Activated T-cell treated with anti-CD3 and anti-CD28 coated beads, Interleukin-2, amount 50 U/mL, for 72 hours (primary cell): ENCODE measurements at places on chromosomes 2 and 18. TPM values are rescaled to one million over a fixed set of nuclear protein-coding genes. Genes with fewer than 3 reads are reported as not detected.

GRCh38 chr2:201345625-201346213 is 11.4 kb downstream of the FLACC1 start:
- H3K4me1 ChIP-seq, result no peaks in the 10 kb centered on the region
- H3K36me3 ChIP-seq, result peaks cover 6% of the 10 kb centered on the region
- H3K4me3 ChIP-seq, result no peak overlapping the region
- H3K27me3 ChIP-seq, result no peaks in the 10 kb centered on the region
- H3K27ac ChIP-seq, result no peak overlapping the region

DNA sequence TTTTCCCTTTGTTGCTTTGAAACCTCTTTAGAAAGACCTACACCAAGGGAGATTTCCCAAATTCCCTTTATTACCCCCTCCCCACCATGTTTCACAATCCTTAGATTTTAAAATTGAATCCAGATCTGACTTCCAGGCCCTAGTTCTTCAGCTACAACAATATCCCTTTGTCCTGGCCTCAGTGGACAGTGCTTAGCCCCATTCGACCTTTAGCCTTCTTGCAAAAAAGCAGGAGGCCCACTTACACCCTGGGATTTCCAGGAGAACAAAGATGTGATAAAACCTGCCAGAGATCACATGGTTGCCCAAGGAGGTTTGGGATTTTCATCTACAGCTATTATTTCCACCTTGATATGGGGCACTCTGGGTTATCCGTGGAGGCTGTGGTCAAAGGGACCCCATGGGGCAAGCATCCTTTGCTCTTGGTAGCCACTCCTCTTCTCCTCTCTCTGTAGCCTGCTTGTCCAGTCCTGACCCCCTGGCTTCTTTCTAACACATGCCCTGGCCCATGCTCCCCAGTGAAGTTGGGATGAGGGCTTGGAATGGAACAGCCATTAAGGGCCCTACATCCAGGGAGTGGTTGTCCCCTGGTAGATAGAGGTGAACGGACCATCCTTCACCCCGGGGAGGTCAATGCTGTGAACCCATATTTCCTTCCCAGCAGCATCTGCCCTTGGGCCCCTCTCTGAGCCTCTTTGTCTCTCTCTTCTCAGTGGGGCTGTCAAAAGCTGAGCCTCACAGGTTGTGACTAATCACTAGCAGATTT is 267.4 kb downstream of the DYSF start:
- no peaks in the 10 kb centered on the region for H3K36me3 ChIP-seq
- DNase-seq, result no peak
- no peaks in the 10 kb centered on the region for H3K4me1 ChIP-seq
- H3K27me3 ChIP-seq, result no peaks in the 10 kb centered on the region
- no peak overlapping the region for H3K27ac ChIP-seq

- no peak for DNase-seq
- peak overlapping the region; percentile 54 for H3K27ac ChIP-seq
- no peaks in the 10 kb centered on the region for H3K36me3 ChIP-seq
- peaks cover 5% of the 10 kb centered on the region for H3K27me3 ChIP-seq
- H3K4me1 ChIP-seq, result peaks cover 38% of the 10 kb centered on the region
Measured at GRCh38 chr18:49461602-49461977, 1.1 kb upstream of the DYM start.

DNA sequence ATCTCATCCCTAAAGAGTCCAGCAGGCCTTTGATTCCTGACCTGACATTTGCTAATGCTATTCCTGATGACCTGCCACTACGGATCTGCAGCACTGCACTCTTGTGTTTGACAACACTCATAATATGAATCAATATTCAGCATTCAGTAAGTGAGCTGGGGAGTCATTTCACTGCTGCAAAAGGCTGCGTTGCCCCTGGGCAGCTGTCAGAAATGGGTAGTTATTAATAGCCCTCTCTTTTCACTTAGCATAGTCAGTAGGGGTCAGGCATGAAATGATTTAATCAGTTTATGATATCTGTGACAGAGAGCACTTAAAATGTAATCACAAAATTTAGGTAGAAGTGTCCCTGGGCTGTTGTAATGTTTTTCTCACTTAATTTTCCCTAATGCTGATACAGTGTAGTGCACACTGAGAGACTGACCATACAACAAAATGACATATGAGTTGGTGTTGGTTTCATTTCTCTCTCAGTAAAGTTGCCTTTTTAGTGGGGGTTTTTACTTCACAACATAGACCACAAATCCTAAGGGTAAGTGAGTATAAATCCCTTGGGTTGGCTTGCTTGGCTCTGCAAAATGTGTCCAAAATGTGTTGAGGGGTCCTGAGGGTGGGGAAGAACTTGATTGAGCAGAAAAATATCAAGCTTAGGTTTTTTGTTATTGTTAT is 184.8 kb downstream of the CAMKMT start:
- H3K4me3 ChIP-seq, result no peak overlapping the region
- H3K27me3 ChIP-seq, result no peaks in the 10 kb centered on the region
- no peak overlapping the region for H3K27ac ChIP-seq
- H3K36me3 ChIP-seq, result no peaks in the 10 kb centered on the region
- no peak for DNase-seq

- H3K4me3 ChIP-seq, result no peak overlapping the region
- DNase-seq, result no peak
- H3K27me3 ChIP-seq, result no peaks in the 10 kb centered on the region
Measured at GRCh38 chr2:112198780-112199179, 56.1 kb downstream of the ZC3H8 start.

DNA sequence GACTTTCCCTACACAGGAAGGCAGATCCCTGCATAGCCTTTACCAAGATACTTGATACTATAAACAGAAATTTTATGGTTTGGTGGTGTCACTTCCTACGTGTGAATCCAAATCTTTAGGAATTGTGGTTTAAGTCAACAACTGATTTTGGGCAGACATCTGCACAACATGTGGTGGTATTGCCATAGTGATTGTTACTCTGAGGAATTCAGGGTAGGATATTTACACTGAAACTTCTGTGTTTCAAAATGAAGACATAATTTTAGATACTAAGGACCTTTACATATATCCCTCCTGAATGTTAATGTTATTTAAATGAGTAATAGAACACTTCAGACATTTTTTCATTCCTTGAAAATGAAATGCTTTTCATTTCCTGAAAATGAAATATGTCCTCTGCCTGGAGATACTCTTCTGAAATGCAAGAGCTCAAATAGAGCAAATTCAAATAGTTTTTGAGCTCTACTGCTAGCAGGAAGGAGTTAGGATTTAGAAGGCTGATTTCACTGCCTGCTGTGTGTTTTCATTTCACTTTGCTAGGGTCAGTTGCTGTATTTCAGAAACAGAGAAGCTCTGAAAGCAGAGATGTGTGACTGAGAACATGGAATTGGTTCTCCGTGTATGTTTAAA is 77.2 kb downstream of the MDH1 start:
- no peak for DNase-seq
- H3K27me3 ChIP-seq, result peaks cover 21% of the 10 kb centered on the region
- no peaks in the 10 kb centered on the region for H3K36me3 ChIP-seq
- H3K27ac ChIP-seq, result no peak overlapping the region

DNA sequence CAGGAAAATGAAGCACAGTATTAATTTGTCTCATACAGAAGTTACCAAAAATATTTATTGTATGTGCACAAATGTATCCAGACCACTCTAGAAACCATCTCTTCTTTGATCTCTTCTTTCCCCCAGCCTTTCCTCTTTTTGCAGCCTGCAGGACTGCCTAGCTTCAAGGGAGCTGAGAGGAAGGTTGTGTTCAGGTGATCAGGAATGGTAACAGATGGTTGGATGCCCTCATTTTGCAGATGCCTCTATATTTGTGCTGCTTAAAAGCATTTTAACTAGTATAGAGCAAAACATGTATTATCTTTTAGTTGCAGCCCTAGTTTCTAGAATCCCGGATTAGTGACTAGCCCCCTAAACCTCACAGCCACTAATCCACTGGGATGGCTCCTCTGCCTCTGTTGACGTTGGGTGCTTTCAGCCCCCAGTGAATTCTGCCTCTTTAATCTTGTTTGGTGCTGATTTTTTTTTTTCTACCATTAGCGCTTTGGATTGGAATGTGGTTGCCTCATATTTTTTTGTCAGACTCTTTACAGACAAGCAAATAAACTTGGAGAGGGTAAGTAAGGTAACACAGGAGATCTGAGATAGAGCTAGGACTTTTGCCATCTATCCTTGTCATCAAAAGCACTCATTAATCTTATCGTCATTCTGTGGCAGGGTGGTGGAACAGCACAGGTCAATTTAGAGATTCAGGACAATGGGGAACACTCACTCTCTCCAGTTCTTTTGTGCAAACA is 103.8 kb upstream of the NDUFV2 start:
- H3K4me3 ChIP-seq, result no peak overlapping the region
- H3K36me3 ChIP-seq, result peaks cover 6% of the 10 kb centered on the region
- no peak for DNase-seq

GRCh38 chr2:190748966-190749365 is 100.1 kb downstream of the NAB1 start:
- H3K27me3 ChIP-seq, result no peaks in the 10 kb centered on the region
- H3K4me1 ChIP-seq, result peaks cover 18% of the 10 kb centered on the region
- no peak overlapping the region for H3K27ac ChIP-seq
- no peak overlapping the region for H3K4me3 ChIP-seq

GRCh38 chr2:59594671-59595222 is 958.7 kb downstream of the BCL11A start:
- no peak overlapping the region for H3K4me3 ChIP-seq
- H3K4me1 ChIP-seq, result no peaks in the 10 kb centered on the region
- no peak for DNase-seq
- no peaks in the 10 kb centered on the region for H3K27me3 ChIP-seq
- no peaks in the 10 kb centered on the region for H3K36me3 ChIP-seq

- no peak overlapping the region for H3K27ac ChIP-seq
- peaks cover 71% of the 10 kb centered on the region for H3K4me1 ChIP-seq
- peak overlapping the region; percentile 85 for H3K4me3 ChIP-seq
- H3K36me3 ChIP-seq, result no peaks in the 10 kb centered on the region
Measured at GRCh38 chr2:30148850-30149249, 2.0 kb downstream of the YPEL5 start.

- DNase-seq, result peak; percentile 42
- H3K4me3 ChIP-seq, result no peak overlapping the region
- H3K36me3 ChIP-seq, result peaks cover 1% of the 10 kb centered on the region
- H3K27ac ChIP-seq, result no peak overlapping the region
Measured at GRCh38 chr2:188235364-188235763, 56.3 kb upstream of the GULP1 start.

DNA sequence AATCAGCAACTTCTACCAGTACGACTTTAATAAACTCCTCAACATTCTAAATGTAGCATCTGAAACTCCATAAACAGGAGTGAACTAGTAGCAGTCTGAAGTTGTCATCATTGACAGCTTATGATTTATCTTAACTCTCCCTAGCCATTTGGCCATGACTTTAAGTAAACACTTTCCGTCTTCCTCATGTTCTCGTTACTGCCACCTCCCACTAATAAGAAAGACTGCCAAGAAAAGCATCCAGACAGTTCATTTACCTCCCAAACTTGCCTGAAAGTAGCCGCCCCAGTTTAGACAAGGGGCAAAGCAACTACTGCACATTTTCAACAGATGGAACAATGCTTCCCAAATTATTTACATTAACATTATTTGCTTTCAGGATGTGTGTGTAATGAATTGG is 287.5 kb downstream of the OSR1 start:
- no peak overlapping the region for H3K27ac ChIP-seq
- no peaks in the 10 kb centered on the region for H3K36me3 ChIP-seq
- DNase-seq, result no peak

GRCh38 chr2:102080451-102081242 is 61.9 kb upstream of the IL1R1 start:
- H3K27me3 ChIP-seq, result no peaks in the 10 kb centered on the region
- H3K4me1 ChIP-seq, result peaks cover 61% of the 10 kb centered on the region
- peaks cover 13% of the 10 kb centered on the region for H3K36me3 ChIP-seq
- peak overlapping the region; percentile 95 for H3K27ac ChIP-seq

- H3K27ac ChIP-seq, result no peak overlapping the region
- H3K4me1 ChIP-seq, result peaks cover 6% of the 10 kb centered on the region
- H3K4me3 ChIP-seq, result peak overlapping the region; percentile 80
- H3K27me3 ChIP-seq, result peaks cover 62% of the 10 kb centered on the region
- DNase-seq, result no peak
Measured at GRCh38 chr2:218009765-218010139, 7.0 kb upstream of the TNS1 start.

DNA sequence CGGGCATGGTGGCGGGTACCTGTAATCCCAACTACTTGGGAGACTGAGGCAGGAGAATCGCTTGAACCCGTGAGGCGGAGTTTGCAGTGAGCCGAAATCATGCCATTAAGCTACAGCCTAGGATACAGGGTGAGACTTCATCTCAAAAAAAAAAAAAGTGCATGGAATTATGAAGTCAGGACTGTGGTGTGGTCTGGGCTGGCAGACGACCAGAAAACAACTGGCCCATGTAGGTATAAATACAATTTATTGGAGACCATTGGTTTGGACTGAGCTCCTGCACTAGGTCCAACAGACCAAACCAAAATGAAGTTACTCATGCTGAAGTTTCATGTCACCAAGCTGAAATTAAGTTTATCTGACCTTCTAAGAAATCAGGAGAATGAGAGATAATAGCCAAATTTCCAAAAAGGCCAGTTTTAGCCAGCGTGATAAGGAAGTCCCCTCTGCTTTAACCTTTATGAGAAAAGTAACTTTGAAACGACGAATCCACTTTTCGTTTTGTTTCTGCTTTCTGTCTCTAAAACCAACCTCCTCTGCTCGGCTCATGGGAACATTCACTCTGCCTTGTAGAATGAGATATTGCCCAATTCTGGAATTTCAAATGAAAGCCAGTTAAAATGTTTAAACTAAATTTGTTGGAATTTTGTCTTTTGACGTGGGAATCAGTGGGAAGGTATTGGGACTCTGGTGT is 17.7 kb upstream of the RAB10 start:
- peaks cover 7% of the 10 kb centered on the region for H3K4me1 ChIP-seq
- no peak for DNase-seq
- no peak overlapping the region for H3K27ac ChIP-seq
- H3K4me3 ChIP-seq, result no peak overlapping the region

DNA sequence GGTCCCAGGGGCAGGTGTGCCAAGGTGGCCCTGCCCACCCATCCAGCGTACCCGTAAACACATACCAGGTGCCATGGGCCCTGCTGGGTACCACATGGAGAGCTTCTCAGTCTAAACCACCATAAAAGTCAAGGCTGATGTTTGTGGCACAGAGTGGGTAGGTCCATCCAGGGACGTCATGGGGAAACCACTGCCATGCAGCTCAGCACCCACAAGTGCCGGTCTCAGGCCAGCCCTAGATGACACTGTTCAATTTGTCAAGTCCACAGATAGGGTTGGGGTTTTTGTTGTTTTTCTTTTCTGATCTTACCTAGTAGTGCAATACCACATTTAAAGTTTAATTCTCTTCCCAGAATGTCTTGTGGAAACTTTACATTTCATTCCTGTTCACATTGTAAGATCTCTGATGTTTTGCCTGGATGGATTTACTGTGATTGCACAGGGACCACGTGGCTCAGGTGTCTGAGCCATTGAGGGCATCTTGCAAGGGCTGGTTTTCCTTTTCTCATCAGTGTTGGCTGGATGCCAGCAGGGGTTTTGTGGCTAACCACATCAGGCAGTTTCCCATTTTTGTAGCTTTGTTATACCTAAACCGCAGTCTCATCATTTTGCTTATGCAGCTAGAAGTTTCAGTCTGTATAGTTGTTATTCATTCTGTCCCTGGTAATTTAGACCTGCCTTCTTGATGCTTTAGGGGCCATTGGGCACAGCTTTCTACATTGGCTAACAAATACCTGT is 64.7 kb downstream of the STK25 start:
- peaks cover 33% of the 10 kb centered on the region for H3K4me1 ChIP-seq
- H3K27me3 ChIP-seq, result peaks cover 40% of the 10 kb centered on the region
- peak overlapping the region; percentile 32 for H3K4me3 ChIP-seq
- peak; percentile 97 for DNase-seq

GRCh38 chr2:181264001-181264400 is 193.2 kb upstream of the ITGA4 start:
- H3K27ac ChIP-seq, result no peak overlapping the region
- H3K27me3 ChIP-seq, result no peaks in the 10 kb centered on the region
- H3K36me3 ChIP-seq, result peaks cover 1% of the 10 kb centered on the region
- no peak for DNase-seq
- no peak overlapping the region for H3K4me3 ChIP-seq

CD226 gene
- total RNA-seq, result 81.8 TPM

EPHA4 gene
- total RNA-seq, result 6.6 TPM

PHLPP1 gene
- 6.3 TPM for total RNA-seq

MOB1A gene
- total RNA-seq, result 121 TPM

EVA1A gene
- total RNA-seq, result 0.38 TPM
